Pulmonary artery endothelial cell (primary cell): ENCODE measurements at places on chromosomes 6 and 20. TPM values are rescaled to one million over a fixed set of nuclear protein-coding genes. Genes with fewer than 3 reads are reported as not detected.

- DNase-seq = no peak
These were observed 106.0 kb upstream of the MTHFD1L start for GRCh38 chr6:150759483-150759882.

DNA sequence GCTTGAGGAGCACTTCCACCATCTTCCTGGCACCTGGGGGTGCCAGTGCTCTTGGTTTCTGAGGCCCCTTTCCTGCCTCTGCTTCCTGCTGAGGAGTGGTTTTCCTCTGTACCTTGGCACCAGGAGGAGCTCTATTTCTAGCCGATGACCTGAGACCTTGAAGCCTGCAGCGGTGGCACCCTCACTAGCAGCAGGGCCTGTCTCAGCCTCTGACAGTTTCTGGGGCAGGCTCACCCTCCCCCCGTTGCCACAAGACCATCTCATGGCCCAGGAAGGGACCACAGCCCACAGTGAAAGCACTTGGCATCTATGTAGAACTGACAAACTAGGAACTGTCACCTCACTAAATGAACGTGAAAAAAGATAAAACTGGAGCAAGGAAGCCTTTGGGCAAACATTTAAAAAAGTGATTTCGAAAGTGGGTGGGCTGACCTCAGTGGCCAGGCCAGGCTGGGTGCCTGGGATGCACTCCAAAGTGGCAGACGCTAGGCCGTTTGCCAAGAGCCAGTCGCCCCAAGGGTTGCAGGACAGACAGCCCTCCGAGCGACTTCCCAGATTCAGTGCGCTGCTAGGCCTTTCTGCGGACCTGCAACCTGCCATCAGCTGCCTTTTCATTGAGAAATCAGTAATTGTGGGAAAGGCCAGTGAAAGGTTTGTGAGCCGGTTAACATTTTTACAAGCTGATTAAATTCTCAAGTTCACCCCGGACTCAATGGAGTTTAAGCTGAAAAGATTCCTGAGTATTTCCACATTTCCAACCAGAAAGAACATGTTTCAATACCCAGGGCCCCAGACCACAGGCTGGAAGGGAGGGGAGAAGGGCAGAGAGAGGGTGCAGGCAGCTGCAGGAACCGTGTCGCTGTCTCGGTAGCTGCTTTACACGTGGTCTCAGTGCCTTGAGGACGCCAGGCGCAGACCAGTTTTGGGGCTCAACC, 303.7 kb downstream of the ESR1 start:
- DNase-seq = no peak

The NHLRC1 gene
- total RNA-seq = 2.0 and 2.2 TPM in 2 replicates

GRCh38 chr6:166751051-166751595, 124.1 kb upstream of the RPS6KA2 start:
- DNase-seq = no peak

- DNase-seq = no peak
These were observed 32.0 kb downstream of the KCNQ2 start for GRCh38 chr20:63440366-63440955.

DNA sequence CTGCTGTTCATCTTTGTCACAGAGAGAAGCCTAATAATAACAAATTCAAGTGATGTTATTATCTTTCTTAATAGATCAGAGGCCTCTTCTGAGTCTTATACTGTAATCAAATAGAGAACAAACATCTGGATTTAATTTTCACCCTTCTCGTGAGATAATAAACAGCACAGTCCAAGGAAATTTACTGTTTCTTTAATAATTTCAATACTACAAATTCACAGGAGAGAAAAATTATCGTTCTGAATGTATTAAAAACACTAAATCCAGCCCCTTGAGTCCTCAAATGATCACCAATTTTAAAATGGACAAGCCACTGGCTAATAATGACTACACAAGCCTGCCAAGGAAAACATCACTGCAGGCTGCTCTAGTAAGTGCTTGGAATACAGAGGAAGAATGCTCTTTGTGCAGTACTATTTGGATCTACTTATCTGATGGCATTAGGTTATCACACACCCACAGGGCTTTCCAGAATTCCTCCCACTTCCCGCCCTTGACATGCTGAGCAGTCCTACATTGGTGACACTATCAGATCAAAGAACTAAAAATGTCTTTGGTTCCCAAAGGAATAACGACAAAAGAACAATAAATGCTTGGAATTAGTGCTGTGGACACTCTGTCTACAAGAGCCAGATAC, 38.1 kb downstream of the SYNE1 start:
- DNase-seq = peak; percentile 8

DNA sequence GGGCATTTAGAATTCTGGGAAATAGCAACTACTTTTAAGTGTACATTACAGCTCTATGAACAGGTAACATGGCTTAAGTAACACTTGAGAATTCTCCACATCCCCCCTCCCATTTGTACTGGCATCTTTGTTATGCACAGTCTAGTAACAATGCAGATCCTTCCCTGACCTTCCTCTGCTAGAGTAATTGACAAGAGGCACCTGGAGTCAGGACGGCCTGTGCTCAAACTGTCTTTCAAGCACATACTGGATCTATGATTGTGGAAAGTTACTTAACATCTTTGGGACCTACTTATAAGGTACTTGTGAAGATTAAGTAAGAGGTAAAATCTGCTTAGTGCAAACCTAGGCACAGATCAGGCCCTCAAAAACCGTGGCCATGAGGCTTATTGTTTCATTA, 21.9 kb upstream of the GSTA3 start:
- DNase-seq = no peak

DNA sequence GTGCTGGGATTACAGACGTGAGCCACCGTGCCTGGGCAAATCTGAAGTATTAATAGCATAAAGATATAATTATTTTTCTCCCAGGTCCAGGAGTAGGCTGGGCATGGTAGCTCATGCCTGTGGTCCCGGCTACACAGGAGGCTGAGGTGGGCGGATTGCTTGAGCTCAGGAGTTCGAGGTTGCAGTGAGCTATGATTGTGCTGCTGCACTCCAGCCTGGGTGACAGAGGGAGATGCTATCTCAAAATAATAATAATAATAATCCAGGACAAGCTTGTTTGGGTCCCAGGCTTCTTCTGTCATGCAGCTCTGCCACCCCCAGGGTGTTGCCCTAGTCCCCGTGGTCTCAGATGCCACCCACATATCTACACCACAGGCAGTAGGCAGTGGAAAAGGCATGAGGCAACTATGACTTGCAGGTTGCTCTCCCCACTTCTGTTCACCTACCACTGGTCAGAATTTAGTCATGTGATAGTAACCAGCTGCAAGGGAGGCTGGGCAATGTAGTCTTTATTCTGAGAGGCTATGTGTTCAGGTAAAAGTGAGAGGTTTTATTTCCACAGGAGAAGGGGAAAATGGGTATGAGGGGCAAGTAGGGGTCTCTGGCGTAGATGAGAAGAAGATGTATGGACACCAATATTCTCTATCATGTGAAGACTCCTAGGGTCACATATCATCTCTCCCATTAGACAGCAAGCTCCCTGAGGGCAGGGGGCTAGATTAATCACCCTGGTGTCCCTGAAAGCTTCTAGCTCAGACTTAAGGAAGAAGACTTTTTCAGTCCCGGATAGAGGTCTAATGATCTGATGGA, 25.7 kb downstream of the TCF15 start:
- DNase-seq = no peak

The ARG1 gene
- not detected in 2 replicates for total RNA-seq
